ENCODE measurements at places on chromosomes 16 and 17.

DNA sequence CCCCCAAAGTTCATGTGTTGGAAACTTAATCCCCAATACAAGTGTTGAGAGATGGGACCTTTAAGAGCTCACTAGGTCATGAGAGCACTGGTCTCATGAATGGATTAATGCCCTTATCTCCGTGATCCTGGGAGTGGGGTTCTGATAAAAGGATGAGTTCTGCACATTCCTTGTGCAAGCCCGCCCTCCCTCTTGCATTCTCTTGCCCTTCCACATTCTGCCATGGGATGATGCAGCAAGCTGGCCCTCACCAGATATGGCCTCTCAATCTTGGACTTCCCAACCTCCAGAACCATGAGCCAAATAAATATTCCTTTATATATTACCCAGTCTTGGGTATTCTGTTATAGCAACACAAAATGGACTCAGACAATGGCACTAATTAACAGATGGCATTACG lies 14.1 kb downstream of the GLG1 start:
- DNase-seq: no peak

- DNase-seq: no peak
These were observed 30.8 kb downstream of the C16orf54 start for GRCh38 chr16:29714972-29715371.

DNA sequence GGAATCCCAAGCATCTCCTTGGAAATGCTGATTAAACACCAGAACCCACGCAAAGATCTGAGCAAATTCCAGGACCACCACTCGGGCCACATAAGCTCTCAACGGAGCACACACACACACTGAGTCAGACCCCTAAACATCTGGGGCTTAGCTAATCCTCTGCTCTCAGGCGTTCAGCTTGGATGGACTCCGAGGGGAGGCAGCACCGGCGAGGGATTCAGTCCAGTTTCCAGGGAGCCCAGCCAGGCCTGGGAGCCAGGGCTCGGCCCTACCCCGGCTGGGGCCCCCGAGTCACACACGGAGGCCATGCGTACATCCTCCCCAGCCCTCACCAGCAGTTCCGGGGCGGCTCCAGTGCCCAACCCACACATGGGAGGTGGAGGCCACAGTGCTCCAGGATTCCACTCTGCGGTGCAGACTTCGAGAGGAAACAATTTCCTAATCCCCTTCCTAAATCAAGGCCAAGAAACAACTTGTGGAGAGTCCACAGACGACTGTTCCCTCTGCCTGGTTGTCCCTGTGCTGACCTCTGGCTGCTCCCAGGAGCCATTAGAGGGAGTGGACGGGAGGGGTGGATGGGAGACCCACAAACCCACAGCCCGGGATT lies 70.5 kb downstream of the GAS7 start:
- DNase-seq: no peak

- DNase-seq: no peak
These were observed 424 bp downstream of the YBX2 start for GRCh38 chr17:7293816-7294613.

GRCh38 chr17:80856863-80857755 lies 134.5 kb upstream of the CHMP6 start:
- no peak for DNase-seq

DNA sequence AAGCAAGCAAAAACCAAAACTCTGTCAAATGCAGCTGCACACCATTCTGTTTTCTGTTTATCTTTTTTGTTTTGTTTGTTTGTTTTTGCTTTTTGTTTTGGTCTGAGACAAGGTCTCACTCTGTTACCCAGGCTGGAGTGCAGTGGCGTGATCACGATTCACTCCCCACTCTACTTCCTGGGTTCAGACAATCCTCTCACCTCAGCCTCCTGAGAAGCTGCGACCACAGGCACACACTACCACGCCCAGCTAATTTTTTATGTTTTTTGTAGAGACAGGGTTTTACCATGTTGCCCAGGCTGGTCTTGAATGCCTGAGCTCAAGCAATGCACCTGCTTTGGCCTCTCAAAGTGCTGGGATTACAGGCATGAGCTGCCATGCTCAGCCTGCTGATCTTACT lies 19.3 kb upstream of the SLFN13 start:
- no peak for DNase-seq

GRCh38 chr17:2704031-2704889 lies 7.3 kb downstream of the CLUH start:
- DNase-seq: no peak

- no peak for DNase-seq
These were observed 7.7 kb downstream of the MED9 start for GRCh38 chr17:17484451-17484899.

GRCh38 chr16:19843371-19843770 lies 41.3 kb downstream of the GPRC5B start:
- no peak for DNase-seq

- DNase-seq: no peak
These were observed 78.9 kb upstream of the EEF2KMT start for GRCh38 chr16:5176505-5176904.

DNA sequence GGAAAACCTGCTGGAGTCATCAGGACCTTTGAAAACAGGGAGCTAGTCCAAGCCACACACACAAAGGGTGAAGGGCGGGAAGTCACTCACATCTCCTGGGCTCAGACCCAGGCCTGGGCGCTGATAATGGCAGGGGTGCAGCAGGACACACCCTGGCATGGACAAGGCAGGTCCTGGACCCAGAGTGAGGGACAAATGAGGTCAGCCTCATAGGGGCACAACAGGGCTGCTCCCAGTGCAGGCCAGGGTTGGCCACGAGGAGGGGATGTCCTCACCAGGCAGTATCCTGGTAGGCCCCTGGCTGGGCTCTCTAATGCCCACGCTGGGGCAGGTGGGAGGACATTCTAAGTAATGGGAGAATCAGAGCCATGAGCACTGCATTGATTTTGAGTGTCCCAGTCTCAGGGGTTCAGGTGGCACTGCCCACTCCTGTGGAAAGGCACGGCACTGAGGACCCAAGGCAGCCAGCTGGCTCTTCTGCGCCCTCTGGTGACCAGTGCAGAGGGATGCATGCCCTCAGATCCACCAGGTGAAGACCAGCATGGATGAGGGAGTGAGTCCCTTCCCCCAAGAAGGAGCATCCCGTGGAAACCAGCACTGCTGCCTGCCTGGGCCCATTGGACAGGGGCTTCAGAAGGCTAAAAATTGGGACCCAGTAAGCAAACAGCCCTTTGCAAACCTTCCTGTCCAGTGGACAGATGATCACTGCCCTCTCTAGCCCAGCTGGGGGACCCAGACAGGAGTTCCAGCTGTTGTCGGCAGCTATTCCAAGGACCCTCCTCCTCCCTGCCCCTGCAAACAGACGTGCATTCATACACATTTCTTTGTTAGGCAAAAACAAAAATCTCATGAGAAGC lies 23.4 kb upstream of the SREBF1 start:
- DNase-seq: peak; percentile 37
